BJ (cell line): ENCODE measurements at places on chromosomes 3 and 15.

- DNase-seq = no peak
These were observed 9.0 kb upstream of the ADGRG7 start for GRCh38 chr3:100600181-100601042.

DNA sequence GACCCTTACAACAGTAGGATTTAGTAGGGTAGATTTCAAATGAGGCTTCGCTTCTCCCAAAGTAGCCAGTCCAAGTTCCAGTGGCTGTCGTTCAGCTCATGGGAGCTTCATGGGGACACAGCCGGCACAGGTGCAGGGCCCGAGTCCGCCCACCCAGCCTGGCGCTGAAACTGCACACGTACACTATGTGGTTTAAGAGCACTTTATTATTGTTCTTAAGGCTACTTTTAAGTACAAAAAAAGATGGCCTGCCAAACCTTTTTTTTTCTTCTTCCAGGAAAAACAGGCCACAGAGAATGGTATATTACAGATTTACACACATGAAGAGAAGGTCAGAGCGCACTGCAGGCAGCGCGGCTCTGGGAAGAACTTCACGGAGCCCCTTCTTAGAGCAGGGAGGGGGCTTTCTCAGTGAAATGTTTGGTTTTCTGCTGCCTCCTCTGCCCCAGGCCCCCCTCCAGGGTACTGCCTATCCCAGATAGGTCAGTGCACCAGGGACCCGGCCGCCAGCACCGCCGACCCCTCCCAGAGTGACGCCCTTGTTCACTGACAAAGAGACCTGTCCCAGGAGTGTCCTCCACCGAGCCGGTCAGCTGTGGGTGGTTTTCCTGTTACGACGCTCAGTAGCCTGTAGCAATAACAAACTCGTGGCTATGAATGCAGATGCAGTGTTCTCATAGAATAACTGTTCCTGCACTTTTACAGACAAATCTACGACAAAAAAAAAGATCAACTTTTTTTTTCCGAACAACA is 87.7 kb downstream of the VGLL4 start:
- DNase-seq = no peak

- DNase-seq = no peak
These were observed 45.9 kb upstream of the ATP1B3 start for GRCh38 chr3:141830508-141830907.

GRCh38 chr3:16304061-16305010 is 39.3 kb downstream of the OXNAD1 start:
- DNase-seq = no peak

DNA sequence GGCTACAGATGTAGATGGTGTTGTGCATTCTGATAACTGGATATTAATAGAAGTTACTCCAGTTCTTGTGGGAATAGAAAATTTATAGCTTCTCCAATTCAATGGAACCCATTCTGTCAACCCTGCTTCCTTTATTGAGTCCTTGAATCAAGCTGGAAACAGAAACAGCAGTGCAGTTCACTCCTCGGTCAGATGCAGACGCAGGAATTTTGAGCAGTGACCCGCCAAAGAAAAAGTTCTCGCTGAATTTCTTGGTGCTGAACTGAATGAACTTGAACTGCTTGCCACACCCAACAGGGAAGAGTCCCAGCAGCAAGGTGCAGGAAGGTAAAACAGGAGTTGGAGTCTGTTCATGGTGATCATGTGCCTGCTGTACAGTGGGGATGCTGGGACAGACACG is 10.3 kb downstream of the HRH1 start:
- no peak for DNase-seq

DNA sequence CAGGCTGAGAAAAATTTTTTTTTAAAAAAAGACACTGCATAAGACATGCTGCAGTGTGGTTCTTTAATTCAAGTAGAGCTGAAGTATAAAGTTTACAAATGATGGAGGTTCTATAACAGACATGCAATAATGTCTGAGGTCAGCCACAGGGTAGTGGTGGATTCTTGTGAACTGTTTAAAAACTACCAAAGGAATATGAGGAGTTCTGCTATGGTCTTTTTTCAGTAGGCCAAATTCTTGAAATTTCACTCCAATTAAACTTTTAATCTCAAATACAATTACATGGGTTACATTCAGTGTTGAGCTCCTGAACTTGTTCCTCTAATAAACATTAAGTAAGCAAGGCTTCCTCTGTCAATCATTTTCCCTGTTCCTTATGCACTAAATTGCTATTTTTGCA is 122.7 kb downstream of the PLD1 start:
- no peak for DNase-seq

- no peak for DNase-seq
These were observed 19.2 kb upstream of the CPOX start for GRCh38 chr3:98612587-98612986.

- no peak for DNase-seq
These were observed 124.3 kb downstream of the MYLK start for GRCh38 chr3:123759871-123760270.

GRCh38 chr3:139601191-139601961 is 61.8 kb upstream of the RBP1 start:
- no peak for DNase-seq

DNA sequence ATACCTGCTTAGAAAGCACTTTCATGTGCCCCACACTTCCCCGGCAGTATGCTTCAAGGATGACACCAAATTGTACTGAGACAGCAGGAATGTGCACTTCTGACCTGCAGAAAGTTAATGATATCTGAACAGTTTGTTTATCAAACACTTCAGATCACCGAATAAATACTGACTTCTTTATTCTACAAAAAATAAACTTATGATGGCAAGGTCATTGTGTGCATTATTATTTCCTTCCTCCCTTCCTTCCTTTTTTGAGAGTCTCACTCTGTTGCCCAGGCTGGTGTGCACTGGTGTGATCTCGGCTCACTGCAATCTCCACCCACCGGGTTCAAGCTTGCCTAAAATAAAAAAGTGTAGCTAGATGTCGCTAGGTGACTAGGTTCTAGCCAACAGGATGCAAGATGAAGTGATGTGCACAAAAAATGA is 80.3 kb downstream of the FAIM start:
- DNase-seq = no peak

- DNase-seq = peak; percentile 28
These were observed 185.6 kb upstream of the MRPL3 start for GRCh38 chr3:131688370-131688769.

DNA sequence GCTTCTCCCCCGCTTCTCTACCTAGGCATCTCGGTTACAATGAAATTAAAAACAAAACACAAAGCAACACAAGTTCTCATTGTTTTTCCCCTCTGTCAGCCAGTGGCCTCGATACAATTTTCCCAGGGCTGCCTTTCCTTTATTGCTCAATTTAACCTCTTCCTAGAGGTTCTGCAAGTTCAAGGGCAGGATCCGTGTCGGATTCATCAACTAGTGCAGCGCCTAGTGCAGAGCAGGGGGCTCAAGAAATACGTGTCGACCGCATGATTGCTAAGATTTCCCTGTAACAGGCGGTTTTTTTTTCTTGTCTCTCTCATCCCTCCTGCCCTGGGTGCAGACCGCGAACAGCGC is 1.4 kb upstream of the BHLHE40 start:
- DNase-seq = no peak

GRCh38 chr3:23701716-23702597 is 103.8 kb upstream of the UBE2E1 start:
- DNase-seq = no peak

- no peak for DNase-seq
These were observed 219.0 kb downstream of the ITPR1 start for GRCh38 chr3:4712109-4712508.

DNA sequence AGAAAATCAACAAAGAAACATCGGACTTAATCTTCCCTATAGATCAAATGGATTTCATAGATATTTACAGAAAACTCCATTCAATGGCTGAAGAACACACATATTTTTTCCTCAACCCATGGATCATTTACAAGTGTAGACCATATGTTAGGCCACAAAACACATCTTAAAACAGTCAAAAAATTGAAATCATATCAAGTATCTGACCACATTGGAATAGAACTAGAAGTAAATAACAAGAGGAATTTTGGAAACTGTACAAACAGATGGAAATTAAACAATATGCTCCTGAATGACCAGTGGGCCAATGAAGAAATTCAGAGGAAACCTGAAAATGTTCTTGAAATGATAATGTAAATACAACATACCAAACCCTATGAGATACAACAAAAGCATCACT is 323.1 kb upstream of the GPR149 start:
- no peak for DNase-seq

DNA sequence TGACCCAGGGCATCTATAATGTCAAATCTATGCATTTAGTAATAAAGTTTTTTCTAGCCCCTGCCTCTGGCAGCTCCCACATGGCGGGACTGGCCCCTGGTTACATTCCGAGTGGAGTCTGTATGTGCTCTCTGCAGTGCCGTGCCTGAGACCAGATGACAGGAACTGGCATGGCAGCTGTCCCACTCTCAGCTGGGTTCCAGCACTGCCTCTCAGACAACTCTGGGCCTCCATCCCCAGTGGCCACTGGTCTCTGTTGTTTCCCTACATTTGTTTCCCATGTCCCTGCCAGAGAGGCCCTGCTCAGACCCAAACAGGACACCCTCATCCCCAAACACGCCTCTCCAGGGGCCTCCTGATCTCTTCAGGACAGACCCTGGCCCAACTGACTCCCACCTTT is 109.3 kb downstream of the OCA2 start:
- no peak for DNase-seq

- DNase-seq = peak; percentile 69
These were observed 148.6 kb upstream of the MME start for GRCh38 chr3:154931484-154931883.

DNA sequence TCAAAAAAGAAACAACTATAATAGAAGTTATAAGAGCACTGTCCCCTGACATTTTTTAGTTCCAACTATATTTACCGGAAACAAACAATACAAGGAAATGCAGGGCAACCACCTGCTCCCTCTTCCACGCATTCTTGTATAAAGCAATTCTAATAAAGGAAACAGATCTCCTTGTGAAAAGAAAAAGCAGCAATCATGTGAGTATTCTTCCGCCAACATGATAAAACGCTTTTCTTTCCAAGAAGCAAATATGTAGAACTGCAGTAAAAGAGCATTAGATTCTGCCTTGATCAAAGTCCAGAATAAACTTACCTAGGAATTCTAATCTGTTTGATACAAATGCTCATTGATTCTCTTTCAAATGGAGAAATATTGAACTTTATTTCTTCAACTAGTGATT is 230.3 kb downstream of the CNTN3 start:
- no peak for DNase-seq

- DNase-seq = no peak
These were observed 45.7 kb upstream of the PTX3 start for GRCh38 chr3:157390713-157391515.

- no peak for DNase-seq
These were observed 847.1 kb upstream of the ALCAM start for GRCh38 chr3:104519468-104520227.

DNA sequence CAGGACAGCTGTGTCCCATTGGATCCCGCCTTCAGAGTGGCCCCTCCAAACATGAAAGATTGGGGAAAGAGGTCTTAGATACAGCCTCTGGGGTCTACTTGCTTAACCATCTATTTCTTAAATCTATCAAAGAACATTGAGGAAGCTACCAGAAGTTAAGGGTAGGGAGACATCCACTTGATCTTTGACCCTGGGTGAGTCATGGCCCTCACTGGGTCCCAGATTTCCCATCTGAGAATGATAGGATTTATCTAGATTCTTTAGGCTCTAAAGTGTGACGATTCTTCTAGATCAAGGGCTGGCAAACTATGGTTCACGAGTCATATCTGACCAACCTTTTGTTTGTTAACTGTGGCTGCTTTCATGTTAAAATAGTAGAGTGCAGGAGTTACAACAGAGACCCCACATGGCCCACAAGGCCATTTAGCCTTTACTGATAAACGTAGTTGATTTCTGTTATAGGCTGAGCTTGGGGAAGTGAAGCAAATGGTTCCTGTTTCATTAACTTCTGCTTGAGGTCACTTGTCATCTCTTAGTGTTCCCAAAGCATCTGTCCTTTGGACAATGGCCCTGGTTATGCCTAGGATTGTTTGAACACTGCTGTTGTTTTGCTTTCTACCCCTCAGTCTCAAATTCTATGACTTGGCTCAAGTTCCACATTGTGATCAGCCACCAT is 8.0 kb downstream of the MUC13 start:
- DNase-seq = no peak

- no peak for DNase-seq
These were observed 22.8 kb downstream of the PTPRG start for GRCh38 chr3:61583890-61584875.

DNA sequence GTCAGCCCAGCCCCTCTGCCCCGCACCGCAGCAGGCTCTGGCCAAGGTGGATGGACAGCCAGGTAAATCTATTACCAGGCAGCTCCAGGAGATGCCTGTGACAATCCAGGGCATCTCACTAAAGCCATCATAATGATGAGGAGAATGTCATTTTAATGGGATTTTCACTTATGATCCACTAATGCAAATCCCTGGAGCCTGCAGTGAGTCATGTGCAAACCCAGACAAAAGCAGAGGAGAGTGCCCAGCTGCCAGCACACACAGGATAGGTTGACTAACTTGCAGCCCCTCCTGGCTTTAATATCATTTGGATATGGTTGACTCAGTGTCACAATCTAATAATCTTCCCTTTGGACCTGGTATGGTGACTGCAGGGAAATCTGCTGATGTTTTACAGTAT is 206.9 kb upstream of the TRIM42 start:
- DNase-seq = no peak

- no peak for DNase-seq
These were observed 115.3 kb downstream of the XXYLT1 start for GRCh38 chr3:195155570-195156241.

DNA sequence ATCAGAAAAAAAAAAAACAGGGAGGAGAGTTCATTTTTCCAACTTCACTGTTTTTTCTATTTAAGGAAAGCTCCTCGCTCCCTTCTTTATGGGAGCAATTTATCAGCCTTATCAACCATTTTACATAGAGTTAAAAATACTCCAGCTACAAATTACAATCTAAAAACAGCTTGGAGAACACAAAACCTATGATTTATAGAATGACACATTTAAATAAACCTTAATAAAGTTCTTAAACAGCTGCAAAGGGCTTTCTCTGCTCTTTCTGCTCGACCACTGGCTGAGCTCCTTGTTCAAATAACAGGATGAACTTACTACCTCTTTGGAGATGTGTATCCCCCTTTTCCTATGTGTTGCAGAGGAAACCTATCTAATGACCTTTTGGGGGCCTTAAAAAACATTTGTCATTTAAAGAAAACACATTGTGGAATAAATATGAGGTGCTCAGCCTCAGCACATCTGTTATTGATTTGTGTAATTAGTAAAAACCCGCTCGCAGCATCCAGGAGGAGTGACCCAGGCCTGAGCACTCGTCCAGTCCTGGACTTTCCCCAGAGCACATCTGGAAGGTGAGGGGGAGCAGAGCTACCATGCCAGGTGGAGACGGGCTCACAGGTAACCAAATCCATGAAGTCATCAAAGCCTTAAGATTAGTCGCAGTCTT is 231.2 kb downstream of the ATP8B4 start:
- DNase-seq = no peak

DNA sequence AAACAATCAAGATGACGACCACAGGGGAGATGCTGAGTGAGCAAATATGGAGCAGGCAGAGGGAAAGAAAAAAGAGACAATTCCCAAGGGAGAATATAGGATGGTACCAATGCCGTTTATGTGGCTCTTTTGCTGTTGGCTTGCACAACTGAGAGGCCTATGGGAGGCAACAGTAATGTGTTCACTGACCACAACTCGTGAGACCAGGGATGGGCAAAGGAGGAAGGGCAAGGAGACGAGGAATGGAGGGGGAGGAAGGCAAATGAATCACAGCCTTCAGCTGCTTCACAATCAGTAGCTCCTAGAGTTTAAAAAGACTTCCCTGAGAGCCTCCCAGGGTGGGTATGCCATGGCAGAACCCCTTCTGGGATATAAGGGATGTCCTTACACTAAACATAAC is 131.5 kb downstream of the SLC9A9 start:
- DNase-seq = no peak

- DNase-seq = no peak
These were observed 19.6 kb upstream of the DGKG start for GRCh38 chr3:186381424-186382216.
